ENCODE measurements at places on chromosomes 2 and 18. TPM values are rescaled to one million over a fixed set of nuclear protein-coding genes. Genes with fewer than 3 reads are reported as not detected.

GRCh38 chr18:79747156-79747845, 50.4 kb upstream of the KCNG2 start:
- DNase-seq = no peak

DNA sequence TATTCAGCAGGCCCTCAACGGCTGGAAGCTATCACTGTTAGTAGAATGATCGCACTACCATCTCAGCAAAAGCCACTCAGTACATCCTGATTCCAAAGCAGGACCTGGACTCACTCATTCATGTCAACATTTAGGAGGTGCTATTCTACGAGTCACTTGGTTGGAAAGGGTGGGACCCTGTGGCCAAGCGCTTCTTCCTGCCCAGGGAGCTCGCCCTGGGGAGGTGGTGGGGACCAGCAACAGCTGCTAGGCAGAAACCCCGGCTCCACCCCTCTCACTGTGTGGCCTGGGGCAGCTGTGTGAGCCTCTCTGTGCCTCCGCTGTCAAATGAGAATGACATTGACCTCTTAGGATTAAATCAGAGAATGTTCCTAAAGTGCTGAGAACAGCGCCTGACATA, 231.4 kb downstream of the EIPR1 start:
- no peak for DNase-seq

- no peak for DNase-seq
Observed at GRCh38 chr18:53586923-53587322, 637.5 kb downstream of the MBD2 start.

DNA sequence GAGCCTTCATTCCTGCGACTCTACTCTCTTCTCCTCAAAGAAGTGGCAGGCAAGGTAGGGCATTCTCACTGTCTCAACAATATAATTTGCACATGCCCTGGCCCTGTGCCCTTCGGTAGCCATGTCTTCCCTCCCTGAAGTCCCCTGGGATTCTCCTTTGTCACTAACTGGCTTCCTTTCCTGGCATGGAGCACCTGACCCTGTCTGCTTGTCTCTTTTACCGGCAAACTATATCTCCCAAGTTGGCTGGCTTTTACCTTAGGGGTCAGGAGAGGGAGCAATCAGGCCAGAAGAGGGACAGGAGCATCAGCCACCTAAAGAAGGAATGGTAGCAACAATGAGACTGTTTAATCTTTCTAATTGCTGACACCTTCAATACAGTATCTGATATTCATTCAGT, 51.9 kb upstream of the RMDN2 start:
- DNase-seq = no peak

GRCh38 chr2:120861191-120861575, 125.5 kb downstream of the GLI2 start:
- no peak for DNase-seq

GRCh38 chr18:55781481-55781957, 193.5 kb upstream of the TCF4 start:
- peak; percentile 13 for DNase-seq

FBXO15 gene
- total RNA-seq = 1.9 TPM

ADGRF3 gene
- not detected for total RNA-seq

FABP1 gene
- total RNA-seq = 0.36 TPM

Data from Panc1 (cell line).